ENCODE measurements at places on chromosomes 11 and 22.
A peak's percentile ranks its signal among the peaks of the same experiment; 100 is the strongest.

DNA sequence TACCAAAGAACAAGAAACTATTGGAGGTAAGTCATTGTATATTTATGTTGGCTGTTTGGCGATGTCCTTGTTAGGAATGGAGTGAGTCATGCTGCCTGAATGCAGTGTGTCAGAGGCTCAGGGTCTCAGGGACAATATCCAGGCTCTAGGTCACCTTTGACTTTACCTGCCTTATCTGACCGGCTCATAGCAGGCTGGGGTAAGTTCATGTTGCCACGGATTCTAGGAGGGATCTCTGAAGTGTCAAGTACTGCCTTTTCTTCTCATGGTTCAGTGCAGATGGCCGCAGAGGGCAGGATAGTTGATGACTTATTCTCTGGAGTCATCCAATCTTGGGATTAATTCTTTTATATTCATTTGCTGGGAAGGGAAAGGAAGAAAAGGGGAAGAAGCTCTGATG lies 53.2 kb downstream of the SPON1 start:
- no peak for DNase-seq

DNA sequence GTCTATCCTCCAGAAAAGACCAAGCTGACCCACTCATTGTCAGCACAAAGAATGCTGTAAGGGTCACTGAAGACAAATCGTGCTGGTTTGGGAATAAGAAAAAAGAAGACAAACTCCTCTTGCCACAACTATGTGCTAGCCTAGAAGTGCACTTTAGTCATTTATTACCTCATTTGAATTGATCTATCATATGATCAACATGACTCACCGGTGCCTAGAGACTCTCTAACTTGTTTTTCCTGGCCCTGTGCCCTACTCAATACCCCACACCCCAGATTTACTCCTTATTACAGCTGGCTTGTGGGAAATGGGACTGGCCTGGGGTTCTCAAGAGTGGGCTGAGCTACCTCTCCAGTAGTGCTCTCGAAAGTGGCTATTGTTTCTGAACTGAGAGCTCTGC lies 35.9 kb upstream of the HORMAD2 start:
- no peak for DNase-seq

- peak; percentile 64 for DNase-seq
Measured at GRCh38 chr11:1844221-1845094, 5.7 kb downstream of the TNNI2 start.

- peak; percentile 63 for DNase-seq
Measured at GRCh38 chr11:68412593-68413475, 47.7 kb upstream of the PPP6R3 start.

- peak; percentile 12 for DNase-seq
Measured at GRCh38 chr11:2776351-2777061, 76.7 kb upstream of the KCNQ1OT1 start.

DNA sequence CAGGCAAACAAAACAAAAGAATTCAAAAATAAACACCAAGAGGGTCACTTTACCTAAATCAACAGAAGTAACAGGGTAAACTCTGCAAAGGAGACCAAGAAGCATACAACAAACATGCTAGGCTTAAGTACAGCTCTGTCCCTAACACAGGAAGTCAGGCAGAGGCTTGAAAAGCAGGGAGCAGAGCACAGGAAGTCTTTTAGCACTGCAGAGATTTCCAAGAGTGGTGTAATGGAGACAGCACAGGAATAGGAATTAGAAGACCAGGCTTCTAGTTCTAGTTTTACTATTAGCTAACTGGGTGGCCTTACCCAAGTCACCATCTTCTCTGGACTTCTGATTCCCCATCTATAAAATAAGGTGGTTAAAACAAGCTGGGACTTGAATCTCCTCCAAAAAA lies 1.9 kb downstream of the RBFOX2 start:
- no peak for DNase-seq

DNA sequence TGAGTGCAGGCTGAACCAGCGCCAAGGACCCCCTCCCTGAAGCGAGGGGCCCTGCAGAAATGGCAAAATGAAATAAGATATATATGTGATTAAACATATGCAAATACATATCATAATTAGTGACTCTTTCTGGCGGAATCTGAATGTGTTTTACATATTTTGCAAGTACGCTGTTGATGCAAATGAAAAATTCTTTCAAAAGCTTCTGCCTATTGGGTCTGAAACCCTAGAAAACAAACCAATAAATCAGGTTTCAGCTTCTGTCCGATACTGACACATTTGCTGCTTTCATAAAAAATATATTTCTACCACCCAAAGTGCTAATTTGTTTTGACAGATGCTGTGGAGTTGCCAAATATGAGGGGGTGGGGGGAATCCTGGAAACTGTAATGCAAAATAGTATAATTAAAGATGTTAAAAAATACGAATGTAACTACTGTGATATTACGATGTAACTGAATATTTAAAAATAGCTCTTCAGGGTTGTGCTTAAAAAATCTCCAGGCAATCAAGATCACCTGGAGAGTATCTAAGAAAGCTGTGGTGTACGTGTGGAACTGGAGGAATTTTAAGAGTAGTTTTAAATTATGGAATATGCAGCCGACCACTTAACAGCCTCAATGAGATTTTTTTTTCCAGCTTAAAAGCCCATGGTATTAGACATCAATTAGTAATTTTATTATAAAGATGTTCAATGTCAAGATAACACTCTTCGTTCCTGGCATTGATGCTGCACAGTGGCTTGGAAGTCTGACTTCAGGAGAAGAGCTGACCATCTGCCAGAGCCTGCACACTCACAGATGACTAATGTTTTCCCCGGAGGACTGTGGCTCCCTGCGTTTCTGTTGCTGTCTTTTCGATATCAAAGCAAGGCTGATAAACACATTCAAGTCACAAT lies 122.2 kb upstream of the RCN1 start:
- DNase-seq: no peak

GRCh38 chr11:75925785-75926164 lies 110.8 kb downstream of the UVRAG start:
- DNase-seq: no peak

- DNase-seq: peak; percentile 40
Measured at GRCh38 chr11:33869481-33870422, 22.1 kb downstream of the LMO2 start.

GRCh38 chr22:36279219-36279666 lies 26.3 kb downstream of the APOL1 start:
- DNase-seq: no peak

DNA sequence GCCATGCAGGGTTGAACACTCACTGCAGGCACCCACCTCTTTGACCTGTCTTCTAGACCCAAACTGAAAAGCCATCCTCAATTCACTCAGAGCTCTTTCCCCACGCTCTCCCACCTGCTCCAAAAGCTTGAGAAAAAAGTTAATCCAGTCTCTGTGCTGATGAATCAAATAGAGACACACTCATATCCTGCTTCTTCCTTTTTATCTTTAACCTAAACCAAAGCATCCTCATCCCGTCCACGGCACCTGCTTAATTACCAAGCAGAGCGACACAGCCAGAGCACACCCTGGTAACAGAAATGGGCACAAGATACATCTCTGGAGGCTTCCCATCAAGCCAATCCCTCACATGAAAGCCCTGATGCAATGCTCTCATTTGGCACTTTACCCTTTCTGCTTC lies 102.6 kb downstream of the PLEKHA7 start:
- no peak for DNase-seq

DNA sequence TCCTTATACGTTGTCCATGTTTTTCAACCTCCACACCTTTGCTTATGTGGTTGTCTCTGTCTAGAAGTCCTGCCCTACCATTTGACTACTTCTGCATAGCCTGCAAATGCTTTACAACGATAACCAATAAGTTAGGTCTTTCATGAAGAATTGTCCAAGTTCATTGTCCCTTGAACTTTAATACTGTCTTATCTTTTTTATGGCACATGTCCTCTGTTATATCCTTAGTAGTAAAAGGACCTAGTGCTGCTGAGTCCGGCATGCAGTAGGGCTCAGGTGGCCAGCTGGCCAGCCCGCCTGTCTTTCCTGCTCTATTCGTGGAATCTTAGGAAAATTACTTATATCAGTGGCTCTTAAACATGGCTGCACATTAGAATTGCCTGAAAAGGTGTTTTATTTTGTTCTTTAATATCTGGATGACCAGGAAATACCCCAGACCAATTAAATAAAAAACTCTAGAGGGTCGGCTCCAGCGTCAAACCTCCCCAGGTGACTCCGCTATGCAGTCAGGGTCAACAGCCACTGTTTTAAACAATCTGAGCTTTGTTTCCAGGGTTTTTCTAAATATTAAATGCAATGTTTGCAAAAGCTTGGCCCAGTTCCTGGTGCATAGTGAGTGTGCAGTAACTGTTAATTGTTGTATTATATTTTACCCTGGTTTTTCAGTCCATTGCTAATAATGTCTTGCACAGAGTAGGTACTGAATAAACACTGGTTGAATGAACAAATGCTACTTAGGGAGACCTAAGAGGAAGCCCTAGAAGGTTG lies 64.6 kb upstream of the SESN3 start:
- DNase-seq: no peak

- DNase-seq: no peak
Measured at GRCh38 chr11:24122291-24122690, 374.6 kb upstream of the LUZP2 start.

- DNase-seq: no peak
Measured at GRCh38 chr11:72307439-72307838, 63.5 kb upstream of the PHOX2A start.

DNA sequence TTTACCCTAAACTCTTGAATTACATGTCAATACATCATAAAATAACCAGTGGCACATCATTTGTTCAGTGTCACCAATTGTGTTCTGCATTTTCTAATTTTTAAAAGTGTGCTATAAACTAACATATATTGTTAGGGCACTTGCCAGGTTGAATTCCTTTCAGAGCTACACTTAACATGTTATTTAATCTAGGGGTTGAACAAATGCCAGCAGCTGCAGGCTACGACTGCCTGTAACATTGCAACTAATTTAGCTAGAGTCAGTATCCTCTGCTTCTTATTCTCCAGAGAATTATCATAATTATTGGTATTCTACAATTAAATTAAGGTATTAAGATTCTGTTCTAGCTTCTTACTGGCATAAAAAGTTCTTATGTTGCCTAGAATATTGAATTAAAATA lies 46.4 kb upstream of the ARHGAP42 start:
- no peak for DNase-seq

DNA sequence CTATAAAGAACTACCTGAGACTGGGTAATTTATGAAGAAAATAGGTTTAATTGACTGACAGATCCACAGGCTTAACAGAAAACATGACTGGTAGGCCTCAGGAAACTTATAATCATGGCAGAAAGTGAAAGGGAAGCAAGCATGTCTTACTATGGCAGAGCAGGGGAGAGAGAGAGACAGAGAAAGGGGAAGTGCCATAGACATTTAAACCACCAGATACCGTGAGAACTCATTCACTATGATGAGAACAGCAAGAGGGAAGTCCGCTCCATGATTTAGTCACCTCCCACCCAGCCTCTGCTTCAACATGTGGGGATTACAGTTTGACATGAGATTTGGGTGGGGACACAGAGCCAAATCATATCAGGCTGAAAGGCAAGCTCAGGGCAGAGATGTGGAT lies 327.1 kb upstream of the DDI1 start:
- no peak for DNase-seq

DNA sequence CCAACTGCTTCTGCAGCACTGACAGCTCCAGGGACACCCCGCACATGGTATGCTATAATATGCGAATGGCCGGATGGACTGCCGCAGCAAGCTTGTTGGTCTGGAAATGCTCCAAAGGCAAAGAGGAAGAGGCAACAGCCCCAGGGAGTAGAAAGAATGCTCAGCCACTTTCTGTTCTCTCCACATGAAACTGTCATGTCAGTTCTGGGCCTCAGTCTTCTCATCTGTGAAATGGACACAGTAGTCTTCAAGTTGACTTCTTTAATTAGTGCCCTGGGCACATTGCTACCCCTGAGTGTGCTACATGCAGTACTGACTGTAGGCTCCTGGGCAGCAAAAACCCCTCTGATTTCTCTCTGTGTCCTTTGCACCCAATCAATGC lies 19.9 kb downstream of the IL10RA start:
- DNase-seq: peak; percentile 23

- peak; percentile 44 for DNase-seq
Measured at GRCh38 chr11:61587541-61587941, 6.7 kb upstream of the SYT7 start.

DNA sequence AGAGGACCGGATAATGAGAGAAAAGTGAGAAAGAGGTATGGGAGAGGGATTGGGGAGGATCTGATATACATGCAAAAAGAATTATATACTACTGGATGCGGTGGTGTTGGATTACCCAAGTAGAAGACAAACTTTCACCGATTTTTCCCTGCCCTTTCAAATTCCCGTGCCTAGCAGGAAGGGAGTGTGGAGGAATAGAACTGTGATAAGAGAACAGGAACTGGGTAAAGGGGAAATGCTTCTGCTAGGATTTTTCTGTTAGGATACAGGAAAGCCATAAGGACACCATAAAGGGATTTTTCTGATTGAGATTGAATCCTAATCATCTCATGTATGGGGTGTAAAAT lies 480 bp upstream of the MTMR2 start:
- DNase-seq: no peak

DNA sequence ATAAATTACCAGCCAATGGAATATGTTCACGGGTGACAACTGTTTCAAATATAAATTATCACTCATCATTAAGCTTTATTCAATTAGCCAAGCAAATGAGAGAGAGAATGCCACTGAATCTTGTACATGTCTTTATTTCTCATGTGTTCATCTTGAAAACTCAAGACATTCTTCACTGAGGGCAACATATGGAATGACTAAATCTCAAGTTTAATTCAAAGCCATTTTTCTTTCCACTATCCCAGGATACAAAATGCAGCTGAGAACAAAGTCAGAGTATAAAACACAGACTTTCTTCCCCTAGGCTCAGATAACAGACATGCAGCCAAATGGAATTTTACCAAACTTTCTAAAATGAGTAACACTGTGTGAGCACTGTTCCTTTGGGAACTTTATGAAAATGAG lies 12.1 kb upstream of the BBOX1 start:
- DNase-seq: no peak

DNA sequence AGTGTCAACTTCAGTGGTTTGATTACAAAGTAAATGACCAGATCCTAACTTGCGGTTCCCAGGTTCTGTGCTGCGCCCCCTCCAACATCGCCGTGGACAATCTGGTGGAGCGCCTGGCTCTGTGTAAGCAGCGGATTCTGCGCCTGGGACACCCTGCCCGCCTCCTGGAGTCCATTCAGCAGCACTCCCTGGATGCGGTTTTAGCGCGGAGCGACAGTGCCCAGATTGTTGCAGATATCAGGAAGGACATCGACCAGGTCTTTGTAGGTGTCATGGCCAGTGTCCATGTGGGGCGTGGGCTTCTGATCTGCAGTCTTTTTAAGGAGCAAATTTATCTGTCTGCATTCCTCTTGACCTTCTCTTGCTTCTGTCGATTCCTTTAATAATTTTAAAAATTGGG lies 11.1 kb downstream of the IGHMBP2 start:
- no peak for DNase-seq

- peak; percentile 42 for DNase-seq
Measured at GRCh38 chr22:20520093-20520511, 12.7 kb downstream of the MED15 start.

- DNase-seq: no peak
Measured at GRCh38 chr22:40322021-40322420, 24.3 kb upstream of the ADSL start.

DNA sequence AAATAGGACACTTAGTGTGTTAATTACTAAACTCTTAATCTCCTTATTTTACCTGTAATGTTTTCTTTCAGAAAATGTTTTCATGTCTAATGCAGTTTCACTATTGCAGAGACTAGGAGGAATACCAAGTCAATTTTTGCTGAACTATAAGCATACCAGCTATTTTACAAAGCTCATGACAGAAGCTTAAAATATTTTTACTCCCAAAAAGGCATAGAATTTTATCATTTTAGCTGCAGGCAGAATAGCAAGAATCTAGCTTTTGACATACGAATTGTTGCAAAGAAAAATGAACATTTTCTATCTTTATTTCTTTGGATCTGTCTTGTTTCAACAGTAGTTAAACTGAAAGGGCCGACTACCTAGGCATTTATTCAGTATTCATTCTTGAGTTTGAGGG lies 366.9 kb downstream of the FAT3 start:
- no peak for DNase-seq

All from activated T-cell treated with anti-CD3 and anti-CD28 coated beads, Interleukin-2, amount 50 U/mL, for 48 hours (primary cell).